Stimulated activated effector memory CD8-positive, alpha-beta T cell treated with anti-CD3 and anti-CD28 coated beads, Interleukin-12 subunit alpha, Interleukin-12 subunit beta, amount 100 ng/mL, for 72 hours (primary cell): ENCODE measurements at places on chromosomes 16 and 17.

DNA sequence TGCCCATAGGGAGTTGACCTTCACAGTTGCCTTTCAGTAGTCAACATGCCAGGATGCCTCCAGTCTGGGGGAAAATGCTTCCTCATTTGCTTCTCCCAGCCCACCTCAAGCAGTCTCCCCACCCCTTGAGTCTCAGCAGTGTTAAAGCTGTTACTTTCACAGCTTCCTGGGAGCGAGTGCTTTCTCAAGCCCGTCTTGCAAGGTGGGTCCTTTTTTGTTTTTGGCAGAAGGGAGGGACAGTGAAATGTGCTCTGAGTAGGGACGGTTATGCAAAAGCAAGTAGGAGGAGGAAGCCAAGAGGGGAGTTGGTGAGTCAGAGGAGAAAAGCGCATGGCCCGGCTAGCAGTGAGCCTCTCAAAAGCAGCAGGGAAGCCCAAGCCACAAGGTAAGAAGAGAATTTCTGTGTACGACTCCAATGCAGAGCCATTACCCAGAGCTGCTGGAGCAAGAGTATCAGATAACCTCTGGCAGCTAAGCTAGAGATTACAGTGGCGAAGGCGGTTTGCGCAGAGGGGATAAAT, at the start of gene CHST4:
TSS of gene CHST4 (plus strand) at position 316 of the 521 bp plus-strand sequence. CDS start 10,252 bp downstream, outside the sequence.
- DNase-seq: no peak

DNA sequence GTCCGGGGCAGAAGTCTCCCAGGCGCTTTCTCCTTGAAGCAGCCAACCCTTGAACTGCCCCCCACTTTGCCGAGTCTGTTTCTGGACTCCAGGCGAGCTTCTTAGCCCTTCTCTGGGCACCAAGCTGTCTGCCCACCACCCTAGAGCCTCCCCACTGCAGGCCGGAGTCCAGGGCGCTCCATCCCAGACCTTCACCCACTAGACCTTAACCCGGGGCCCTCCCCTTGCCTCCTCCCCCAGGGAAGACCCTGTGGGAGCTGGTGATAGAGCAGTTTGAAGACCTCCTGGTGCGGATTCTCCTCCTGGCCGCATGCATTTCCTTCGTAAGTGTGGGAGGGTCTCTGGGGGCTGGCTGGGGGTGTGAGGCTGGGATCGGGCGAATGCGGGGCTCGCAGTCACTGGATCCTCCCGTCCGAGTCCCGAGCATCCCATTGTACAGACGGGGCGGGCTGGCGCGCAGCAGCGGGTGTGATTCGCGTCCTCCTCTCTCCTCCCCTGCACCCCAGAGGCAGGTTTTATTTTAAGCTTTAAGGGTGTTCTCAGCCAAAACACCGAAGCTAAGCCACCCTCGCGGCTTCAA, 1.1 kb downstream of the ATP2A1 start:
- DNase-seq: no peak

- DNase-seq: no peak
Observed at GRCh38 chr17:17324616-17325015, 21.4 kb downstream of the NT5M start.

DNA sequence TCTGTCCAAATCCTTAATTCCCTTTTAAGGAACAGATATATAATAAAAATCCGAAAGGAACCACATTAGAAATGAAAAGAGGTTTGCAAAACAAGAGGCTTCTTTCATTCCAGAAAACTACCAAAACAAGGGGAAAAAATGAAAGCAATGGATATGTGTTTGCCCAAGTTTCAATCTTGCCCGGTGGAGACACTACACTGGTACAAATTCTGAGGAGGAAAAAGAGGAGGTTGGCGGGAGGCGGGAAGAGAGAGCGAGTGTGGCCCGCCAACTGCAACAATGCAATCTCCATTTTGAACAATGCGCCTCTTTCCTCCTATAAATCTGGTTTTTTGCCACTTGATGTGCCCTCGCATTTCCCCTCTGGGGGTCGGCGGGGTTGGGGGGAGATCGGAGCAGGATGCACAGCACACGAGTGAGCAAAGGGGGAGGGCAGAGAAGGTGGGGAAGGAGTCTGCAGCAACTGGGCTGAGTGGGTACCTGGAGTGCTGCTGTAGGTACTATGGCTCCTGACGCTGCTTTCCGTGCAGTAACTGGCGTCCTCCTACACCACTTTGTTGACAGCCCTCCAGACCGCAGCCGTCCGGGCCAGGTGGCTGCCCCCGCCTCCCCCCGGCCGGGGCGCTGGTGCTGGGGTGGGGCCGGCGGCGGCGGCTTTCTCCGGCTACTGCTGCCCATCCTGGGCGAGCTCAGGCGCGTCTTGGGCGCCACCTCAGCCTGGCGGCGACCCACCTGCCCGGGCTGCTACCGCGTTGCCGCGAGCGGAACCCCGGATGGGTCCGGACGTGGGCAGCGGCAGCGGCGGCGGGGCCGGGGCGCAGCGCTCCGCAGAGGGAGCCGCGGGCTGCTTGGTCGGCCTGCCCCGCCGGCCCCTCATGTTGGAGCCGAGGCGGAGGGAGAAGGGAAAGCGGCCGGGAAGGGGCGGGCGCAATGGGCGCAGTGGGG, 93.8 kb upstream of the PLEKHM1 start:
- peak; percentile 62 for DNase-seq

DNA sequence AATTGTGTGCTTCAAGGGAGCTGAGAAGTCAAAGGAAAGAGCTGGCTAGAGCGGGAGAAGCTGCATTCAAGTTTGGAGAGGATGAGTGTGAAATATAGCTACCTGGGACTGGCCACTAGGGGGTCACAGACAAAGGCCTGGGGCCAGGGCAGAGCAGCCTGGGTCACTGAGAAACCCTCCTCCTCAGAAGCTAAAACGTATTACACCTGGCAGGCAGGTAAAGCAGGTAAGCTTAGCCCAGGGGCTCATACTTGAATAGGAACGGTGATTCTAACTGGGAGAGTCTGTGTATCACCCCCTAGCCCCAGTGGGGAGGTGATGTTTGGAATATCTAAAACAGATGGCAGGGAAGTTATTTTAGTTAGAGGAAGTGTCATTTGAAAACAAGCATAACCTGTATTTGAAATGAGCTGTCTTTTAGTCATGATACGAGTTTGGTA, 6.8 kb downstream of the KRT37 start:
- DNase-seq: no peak

DNA sequence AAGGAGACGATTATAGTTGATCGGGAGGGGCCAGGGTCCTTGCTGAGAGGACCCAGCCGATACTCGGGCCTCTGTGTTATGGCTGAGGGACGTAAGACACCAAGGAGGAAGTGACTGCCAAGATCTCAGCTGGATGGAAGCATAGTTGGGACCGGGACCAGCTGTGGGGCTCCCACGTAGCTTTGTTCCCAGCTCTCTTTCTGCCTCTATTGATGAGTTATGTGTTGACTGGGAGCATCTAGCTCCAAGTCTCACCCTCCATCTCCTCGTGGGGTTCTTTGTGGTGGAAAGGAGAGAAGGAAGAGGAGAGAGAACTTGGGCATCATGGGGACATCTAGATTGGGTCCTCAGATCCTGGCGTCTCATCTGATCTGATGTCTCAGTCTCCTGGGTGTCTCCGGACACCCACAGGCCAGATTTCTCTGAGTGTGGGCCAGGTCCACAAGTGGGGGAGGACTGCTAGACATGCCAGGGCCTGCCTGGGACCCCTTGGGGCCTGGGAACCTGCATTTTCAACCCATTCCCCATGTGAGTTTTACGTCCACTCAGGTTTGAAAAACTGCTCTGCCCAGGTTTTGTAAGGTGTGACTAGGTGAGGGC, 1.0 kb downstream of the MGRN1 start:
- no peak for DNase-seq

DNA sequence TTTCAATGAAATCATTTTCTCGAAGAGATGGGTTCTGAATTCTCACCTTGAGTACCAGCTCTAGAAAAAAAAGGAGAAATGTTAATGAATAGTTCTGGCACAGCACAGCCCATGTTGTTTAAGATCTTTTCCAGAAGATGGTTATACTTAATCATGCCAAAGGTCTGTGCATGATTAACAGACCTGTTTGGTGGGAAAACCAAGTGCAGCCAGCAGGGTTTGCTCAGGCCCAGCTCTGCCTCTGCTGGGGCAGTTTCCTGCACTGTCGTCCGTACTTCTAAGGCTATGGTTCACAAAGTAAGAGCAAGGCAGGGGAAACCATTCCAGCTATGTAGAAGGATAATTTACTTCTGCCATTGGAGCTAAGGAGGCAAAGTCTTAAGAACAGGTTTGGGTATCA, 10.7 kb downstream of the ANKRD40 start:
- no peak for DNase-seq

- DNase-seq: no peak
Observed at GRCh38 chr16:56898847-56899246, 33.1 kb upstream of the HERPUD1 start.

GRCh38 chr16:610513-611381, 20.0 kb upstream of the WFIKKN1 start:
- peak; percentile 40 for DNase-seq

- no peak for DNase-seq
Observed at GRCh38 chr17:81194941-81195901, 27.5 kb downstream of the CEP131 start.

DNA sequence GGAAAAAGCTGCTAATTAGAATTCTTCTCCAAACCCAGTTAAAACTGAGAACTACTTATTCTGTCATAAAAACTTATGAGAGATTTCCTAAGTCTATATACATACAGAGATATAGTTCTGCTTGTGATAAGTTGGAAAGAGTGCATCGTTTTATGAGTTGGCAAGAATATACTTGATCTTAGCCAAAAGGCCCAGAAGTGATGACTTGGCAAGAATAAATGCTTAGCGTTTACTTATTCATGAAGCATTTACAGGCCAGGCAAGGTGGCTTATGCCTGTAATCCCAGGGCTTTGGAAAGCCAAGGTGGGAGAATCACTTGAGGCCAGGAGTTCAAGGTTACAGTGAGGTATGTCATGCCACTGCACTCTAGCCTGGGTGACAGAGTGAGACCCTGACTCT, 81.7 kb downstream of the CYB561 start:
- DNase-seq: no peak

- DNase-seq: no peak
Observed at GRCh38 chr16:76524769-76525168, 247.6 kb downstream of the CNTNAP4 start.

- peak; percentile 79 for DNase-seq
Observed at GRCh38 chr16:69166221-69166833, 20.6 kb upstream of the SNTB2 start.

DNA sequence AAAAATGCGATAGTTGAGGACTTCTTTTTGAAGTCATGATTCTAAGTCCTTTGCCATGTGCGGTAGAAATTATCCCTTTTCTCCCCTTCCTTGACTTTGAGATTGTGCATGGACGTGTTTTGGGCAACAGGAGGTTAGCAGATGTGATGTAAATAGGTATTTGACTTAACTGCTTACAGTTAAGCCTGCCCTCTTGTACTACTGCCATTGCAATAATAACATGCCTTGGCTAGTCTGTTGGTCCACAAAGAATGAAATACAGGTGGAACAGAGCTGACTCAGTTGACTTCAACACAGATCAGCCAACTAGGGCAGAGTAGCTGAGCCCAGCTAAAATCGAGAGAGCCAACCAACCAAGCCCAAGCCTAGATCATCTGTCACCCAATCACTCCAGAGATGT, 125.5 kb downstream of the BRIP1 start:
- no peak for DNase-seq

DNA sequence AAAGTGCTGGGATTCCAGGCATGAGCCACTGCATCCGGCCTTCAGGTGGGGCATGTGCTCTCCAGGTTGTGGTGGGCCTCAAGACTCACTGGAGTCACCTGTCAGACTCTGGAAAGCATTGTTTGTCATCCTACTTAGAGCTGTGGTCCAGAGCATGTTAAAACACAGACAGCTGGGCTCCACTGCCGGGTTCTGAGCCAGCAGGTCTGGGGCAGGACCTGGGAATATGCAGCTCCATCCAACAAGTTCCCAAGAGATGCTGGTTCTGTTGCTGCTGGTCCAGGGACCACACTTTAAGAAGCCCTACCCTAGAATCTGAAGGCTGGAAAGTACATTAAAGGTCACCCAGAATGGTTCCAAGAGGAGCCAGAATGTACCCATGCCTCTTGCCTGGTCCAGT, 75.3 kb downstream of the GAS7 start:
- no peak for DNase-seq
